ENCODE measurements at places on chromosomes 3 and 15.
A peak's percentile ranks its signal among the peaks of the same experiment; 100 is the strongest.

DNA sequence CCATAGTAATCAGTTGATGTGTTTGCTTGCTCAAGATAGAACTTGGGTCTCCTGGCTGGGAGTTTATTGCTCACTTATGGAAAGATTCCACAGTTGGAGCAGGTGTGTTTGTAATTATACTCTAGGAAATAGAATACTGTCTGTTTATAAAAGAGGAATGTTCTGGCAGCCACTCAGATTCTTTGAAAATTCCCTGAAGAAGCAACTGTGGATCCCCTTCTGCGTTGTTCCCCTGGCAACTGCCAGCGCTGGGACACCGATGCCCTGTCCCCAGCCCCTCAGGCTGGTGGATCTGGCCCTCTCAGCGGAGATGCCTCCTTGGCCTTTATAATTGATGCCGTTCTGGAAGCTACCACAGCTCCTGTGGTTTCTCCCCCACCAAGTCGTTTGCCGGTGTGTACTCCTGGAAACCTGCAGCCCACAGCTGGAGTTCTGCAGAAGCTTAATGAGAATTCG lies 225.9 kb downstream of the ITPR1 start:
- DNase-seq, result no peak

DNA sequence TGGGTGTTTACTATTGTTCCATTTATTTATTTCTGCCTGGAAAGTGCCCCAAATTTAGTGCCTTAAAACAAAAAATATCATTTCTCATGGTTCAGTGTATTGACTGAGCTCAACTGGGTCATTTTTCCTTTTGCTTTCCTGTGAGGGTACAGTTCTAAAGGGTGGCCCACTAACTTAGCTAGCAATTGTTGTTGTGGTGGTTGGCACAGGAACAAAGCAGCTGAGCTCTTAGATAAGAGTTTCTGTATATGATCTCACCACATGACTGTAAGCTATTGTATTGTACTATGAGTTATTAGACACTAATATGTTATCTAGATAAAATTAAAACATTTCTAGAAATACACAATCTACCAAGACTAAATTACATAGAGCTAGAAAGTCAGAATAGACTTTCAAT lies 1283.7 kb downstream of the OTOL1 start:
- peak; percentile 61 for DNase-seq

DNA sequence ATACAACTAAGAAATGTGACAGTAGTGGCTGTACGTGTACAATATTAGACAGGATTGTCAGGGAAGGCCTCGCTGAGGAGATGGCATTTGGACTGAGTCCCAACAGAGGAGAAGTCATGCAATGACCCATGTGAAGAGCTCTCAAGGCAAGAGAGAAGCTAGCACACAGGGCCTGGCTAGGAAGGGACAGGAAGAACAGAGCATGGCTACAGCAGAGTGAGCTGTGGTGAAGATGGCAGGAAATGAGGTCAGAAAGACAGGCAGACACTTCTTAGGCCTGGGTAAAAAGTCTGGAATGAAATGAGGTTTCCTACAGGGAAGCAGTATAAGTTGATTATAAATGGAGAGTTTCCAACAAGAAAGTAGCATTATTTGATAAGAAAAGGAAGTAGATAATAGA lies 33.2 kb upstream of the LEKR1 start:
- peak; percentile 46 for DNase-seq

DNA sequence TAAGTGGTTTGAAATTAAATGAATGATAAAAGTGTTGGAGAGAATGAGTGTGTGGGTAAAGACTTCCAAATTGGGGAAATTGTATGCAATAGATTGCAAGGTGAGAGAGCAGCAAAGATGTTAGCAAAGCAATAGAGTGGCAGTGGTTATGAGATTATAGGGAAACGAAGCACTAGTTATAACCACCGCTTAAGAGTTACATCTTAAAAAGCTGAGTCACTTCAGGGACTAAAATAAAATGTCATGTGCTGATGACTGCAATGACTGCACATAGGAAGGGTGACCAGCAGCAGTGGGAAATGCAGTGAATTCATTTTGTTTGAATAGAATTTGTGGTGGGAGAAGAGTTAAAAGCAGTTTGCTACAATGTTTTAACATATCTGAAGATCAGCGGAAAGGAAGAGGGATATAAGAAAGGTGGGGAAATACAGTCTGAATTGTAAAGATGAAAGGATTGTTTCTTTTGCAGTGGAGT lies 127.3 kb downstream of the RAP2B start:
- peak; percentile 86 for DNase-seq

DNA sequence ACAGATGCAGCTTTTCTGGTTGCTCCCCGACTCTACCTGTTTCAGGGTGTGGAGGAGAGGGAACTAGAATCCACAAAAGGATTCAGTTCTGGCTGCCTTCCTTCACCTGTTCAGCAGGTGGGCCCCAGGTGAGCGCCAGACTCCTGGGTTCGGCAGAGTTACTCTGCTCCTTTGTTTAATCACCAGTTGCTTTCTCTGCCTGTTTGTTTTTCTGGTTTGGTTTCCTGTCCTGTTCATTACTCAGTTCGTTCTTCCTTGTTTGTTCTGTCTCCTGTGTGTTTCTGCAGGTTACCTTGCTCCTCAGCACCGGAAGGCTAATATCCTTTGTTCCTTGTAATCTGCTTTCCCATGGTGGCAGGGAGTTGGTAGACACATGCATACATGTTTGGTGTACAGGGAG lies 508.5 kb upstream of the ATP11B start:
- no peak for DNase-seq

GRCh38 chr3:132720228-132720627 lies 2.0 kb downstream of the NPHP3 start:
- peak; percentile 52 for DNase-seq

GRCh38 chr3:174110761-174111160 lies 713.2 kb downstream of the NLGN1 start:
- peak; percentile 36 for DNase-seq

DNA sequence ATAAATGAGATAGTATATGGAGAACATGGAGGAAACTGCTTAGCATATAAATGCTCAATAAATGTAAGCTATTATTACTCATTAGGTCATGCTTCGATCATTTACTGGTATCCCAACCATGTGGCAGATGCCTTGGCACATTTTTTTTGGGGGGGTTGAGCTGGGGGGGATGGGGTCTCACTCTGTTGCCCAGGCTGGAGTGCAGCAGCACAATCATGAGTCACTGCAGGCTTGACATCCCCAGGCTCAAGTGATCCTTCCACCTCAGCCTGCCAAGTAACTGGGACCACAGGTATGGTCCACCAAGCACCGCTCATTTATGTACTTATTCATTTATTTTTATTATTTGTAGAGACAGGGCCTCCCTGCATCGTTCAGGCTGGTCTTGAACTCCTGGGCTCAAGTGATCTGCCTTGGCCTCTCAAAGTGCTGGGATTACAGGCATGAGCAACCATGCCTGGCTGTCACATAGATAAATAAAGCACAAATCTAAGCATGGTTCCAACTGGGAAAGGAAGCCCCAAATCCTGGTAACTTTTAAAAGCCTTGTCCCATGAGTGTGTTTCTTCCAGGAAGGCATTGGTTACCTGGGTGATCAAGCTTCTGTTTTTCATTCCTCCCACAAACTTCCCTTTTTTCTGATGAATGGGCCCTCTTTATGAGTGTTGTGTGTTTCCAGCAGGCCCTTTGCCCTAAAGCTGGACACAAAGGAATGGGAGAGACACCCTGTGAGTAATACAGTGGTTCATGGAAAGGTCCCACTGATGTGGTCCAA lies 147.4 kb upstream of the UMPS start:
- DNase-seq, result peak; percentile 28

DNA sequence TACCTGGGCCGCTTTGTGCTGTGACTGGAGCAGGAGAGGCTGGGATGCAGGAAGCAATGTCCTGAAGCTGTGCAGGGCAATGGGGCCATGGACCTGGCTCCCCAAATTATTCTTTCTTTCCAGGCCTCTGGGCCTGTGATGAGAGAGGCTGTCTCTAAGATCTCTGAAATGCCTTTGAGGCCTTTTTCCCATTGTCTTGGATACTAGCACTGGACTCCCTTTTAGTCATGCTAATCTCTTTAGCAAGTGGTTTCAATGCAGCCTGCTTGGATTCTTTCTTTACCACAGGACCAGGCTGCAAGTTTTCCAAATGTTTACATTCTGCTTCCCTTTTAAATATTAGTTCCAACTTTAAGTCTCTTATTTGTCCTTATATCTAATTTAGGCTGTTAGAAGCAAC lies 64.8 kb upstream of the SGO1 start:
- DNase-seq, result no peak

- no peak for DNase-seq
Measured at GRCh38 chr15:98737159-98737558, 88.8 kb downstream of the IGF1R start.

GRCh38 chr3:168285506-168285905 lies 189.8 kb upstream of the GOLIM4 start:
- no peak for DNase-seq

DNA sequence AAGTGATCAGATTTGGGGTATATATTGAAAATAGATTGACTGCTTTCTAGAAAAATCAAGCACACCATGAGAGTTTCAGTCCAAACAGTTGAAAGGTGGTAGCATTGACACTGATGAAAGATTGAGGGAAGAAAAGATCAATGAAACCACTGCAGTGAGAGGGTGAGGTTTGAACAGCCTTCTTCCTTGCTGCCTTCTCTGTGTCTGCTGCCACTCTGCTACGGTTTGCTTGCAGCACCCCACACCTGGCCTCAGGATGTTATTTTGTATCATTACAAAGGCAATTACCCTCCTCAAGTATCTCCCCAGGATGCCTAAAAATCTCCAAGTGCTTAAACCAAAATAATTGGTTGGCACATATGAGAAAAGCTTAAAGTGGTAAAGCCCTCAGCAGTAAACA lies 683.6 kb upstream of the ARPP21 start:
- no peak for DNase-seq

DNA sequence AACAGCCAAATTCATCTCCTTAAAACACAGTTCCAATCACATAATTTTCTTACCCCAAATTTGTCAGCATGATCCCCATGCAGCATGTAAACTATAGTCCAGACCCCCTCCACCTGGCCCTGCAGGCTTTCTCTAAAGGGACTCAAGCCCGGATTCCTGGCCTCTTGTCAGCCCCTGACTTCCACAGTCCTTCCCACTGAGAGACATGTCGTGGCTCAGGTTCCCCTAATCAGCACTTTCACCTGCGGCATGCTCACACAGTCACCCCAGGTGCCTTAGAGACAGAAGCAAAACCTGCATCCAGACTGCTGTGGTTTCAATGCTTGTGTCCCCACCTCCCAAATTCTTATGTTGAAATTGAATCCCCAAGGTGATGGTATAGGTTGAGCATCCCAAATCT lies 372.7 kb upstream of the ATP10A start:
- no peak for DNase-seq

DNA sequence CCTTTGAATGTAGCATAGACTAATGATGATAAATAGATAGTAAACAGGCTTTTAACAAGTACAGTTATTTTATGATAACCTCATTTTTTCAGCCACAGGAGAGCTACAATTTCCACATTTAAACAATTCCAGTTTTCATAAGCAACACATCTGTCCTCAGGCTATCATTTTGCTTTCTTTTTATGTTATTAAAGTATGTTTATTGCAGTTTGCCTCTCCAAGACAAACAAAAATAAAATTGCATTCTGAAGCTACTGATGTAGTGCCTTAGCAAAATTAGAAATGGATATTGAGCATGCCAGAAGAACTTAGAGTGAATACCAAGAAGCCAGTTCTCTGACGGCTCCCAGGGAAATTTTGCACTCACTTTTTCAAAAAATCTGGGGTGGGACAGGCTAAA lies 140.6 kb upstream of the ABHD17C start:
- DNase-seq, result no peak

DNA sequence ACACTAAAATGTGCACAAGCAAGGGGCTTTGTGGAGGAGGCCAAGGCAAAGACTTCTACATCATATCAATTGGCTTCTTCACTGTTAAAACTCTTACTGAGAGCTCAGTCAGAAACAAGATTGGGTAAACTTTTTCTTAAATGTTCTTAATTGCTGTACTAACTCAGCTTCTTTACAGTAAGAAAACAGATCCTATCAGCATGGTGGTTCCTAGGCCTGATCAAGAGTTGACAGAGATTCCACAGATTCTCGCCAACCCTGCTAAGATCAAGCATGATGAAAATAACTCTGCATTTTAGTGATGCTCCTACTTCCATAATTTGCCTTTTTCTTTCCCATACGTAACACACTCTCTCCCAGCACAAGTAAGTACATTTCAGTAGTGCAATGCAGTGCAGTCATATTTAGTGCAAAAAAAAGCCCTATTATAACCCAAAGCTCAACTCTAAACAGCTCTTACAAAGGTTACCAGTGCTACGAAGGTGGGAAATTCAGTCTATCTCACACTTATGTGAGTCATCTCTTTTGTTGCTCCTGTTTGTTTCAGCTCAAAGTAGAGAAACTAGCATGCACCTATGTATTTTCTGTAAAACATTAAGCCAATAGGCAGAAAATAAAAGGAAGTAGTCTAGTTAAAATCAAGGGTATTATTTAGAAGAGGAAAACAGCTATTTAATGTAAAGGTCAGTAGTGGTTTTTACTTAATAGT lies 29.9 kb downstream of the TIGIT start:
- DNase-seq, result no peak

GRCh38 chr3:73255609-73256029 lies 194.2 kb downstream of the EBLN2 start:
- peak; percentile 39 for DNase-seq

- DNase-seq, result no peak
Measured at GRCh38 chr3:143578810-143579435, 269.3 kb downstream of the SLC9A9 start.

GRCh38 chr3:196236223-196236622 lies 19.9 kb downstream of the SLC51A start:
- no peak for DNase-seq

- no peak for DNase-seq
Measured at GRCh38 chr3:31486865-31487533, 45.7 kb upstream of the STT3B start.

GRCh38 chr3:37162501-37163245 lies 11.7 kb downstream of the LRRFIP2 start:
- DNase-seq, result peak; percentile 33

DNA sequence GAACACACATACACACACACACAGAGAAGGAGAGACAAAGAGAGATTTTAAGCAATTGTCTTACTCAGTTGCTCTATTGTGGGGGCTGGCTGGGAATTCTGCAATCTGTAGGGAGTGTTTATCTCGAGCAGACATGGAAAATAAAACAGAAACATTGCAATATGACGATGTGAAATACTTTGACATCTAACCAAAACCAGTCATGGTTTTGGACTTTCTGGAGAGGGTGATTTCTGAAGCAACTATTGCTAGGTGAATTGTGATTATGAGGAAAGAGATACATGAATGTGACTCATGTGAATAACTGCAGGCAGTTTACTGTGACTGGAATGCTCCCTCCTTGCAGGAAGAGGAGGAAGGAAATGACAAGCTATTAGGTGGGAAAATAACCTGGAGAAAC lies 12.3 kb upstream of the PHLDB2 start:
- no peak for DNase-seq
